ENCODE measurements at places on chromosomes 3 and 15.

DNA sequence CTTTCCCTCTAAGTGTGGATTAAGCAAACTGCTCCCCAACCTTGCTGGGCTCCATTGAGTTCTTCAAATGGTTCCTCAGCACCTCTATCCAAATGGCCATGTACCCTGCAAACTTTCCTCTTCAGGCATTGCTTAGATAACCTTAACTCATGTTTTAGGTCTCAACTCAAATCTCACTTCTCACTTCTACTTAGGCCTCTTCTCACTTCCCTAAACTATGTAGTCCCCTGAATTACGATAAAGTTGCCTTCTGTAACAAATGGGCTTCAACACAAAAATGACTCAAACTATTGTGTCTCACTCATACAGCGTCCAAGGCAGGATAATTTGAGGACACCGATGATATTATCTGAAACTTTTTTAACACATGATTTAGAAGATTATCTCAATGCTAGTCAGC lies 62.4 kb upstream of the STAC start:
- no peak for DNase-seq

- DNase-seq = no peak
Measured at GRCh38 chr3:46350262-46350565, 3.7 kb upstream of the CCR2 start.

GRCh38 chr3:138068579-138069174 lies 46.7 kb downstream of the DZIP1L start:
- peak; percentile 64 for DNase-seq

DNA sequence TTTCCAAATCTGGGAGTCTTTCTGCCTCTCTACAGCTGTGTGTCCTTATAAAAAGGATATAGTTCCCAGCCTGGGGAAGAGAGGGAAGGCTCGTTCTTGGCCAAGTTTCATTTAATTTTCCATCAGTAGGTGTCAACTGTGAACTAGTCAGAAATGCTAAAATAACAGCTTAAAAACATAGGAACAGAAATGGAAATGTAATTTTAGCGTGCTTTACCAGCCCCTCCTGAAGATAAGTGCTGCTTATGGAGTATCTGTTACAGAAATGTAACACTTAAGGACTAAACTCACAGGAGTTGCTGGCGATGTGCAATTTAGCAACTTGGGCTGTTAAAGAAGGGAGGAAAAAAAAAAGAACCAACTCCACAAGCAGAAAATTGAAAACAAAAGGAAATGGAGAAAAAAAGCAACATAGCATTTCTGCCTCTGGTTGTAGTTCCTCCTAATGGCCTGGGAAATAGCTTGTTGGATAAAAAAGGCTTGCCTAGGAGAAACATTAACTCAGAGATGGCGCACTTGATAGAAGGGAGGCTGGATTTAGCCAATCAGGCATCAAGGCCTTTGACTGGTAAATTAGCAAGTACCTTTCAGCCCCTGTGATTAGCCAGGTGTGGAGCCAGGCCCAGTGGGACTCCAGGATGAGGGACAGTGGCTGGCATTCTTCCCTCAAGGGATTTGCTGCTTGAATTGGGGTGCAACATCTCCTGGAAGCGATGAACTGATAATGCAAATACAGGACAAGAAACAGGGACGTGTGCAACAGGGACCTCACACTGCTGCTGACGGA lies 84.3 kb downstream of the RPLP1 start:
- DNase-seq = no peak

GRCh38 chr3:130428871-130429712 lies 83.6 kb downstream of the COL6A5 start:
- no peak for DNase-seq

DNA sequence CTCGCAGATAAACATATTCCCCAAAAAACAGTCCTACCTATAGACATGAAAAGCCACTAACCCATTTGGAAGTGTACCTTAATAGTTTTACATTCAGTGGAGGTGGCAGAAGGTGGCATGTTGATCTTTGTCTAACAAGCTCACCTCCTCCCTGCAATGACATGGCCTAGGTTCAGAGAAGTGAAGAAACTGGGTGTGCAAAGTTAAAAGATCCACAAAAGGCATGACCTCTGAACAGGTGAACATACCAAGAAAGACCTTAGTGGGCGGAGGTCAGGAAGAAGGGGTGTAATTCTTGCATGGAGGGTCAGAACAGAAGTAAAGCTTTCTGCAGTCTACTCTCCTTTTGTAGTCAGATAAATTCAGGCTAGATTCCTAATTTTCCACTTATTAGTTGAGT lies 822 bp downstream of the MRPL3 start:
- DNase-seq = no peak

- no peak for DNase-seq
Measured at GRCh38 chr15:26635105-26635504, 137.8 kb downstream of the GABRB3 start.

GRCh38 chr3:17431004-17431403 lies 311.4 kb downstream of the TBC1D5 start:
- peak; percentile 4 for DNase-seq

Measured in CD4-positive, alpha-beta T cell treated with Interferon alpha-2 for 1 hour (primary cell).